ENCODE measurements at places on chromosomes 4 and X. TPM values are rescaled to one million over a fixed set of nuclear protein-coding genes. Genes with fewer than 3 reads are reported as not detected.

DNA sequence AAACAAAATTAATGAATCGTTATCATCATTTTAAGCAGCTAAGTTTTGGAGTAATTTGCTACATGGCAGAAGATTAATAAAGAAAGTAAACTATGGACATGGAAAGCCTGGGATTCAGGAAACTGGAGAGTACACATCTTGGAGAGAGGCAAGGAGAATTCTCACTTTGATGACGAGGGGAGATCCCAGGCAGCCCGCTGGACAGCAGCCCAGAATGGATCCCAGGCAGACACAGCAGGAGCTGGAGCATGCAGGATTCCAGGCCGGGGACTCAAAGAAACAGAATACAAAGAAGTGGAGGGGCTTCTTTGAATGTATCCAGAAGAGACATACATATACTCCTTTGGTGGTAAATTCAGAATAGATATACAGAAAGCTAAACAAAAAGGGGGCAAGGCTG lies 118.0 kb upstream of the ATP6AP2 start:
- no peak for DNase-seq

- no peak for DNase-seq
These were observed 30.8 kb downstream of the ZNF827 start for GRCh38 chr4:145907812-145908211.

DNA sequence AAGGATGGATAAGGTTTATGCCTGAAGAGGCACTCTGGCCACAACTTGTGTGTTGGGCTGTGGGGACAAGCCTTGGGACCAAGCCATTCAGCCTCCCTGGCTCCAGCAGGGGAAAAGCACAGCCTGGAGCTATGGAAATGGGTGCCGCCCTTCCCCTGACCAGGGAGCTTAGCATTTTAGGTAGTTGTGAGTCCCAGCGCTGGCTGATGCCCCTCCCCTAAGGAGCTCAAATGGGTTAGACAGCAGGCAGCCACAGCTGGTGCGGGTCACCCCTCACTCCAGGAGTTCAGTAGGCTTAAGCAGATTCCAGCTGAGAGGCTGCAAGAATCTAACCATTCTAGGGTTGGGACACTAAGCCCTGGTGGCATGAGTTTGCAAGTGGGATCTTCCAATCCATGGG lies 172.9 kb downstream of the KCNIP4 start:
- DNase-seq, result no peak

The UGT2B15 gene
- not detected for total RNA-seq

The ARHGAP10 gene
- total RNA-seq, result 7.7 TPM

The GLOD5 gene
- total RNA-seq, result not detected
